CD14-positive monocyte (primary cell): ENCODE measurements at places on chromosomes 12 and 14. TPM values are rescaled to one million over a fixed set of nuclear protein-coding genes. Genes with fewer than 3 reads are reported as not detected.

FLVCR2 gene
- polyA plus RNA-seq, result 36.6 TPM

G2E3 gene
- polyA plus RNA-seq, result 12.1 TPM

OAS3 gene
- polyA plus RNA-seq, result 22.0 TPM

GPD1 gene
- polyA plus RNA-seq, result not detected

SLC4A8 gene
- 1.9 TPM for polyA plus RNA-seq

ARL1 gene
- polyA plus RNA-seq, result 34.8 TPM

PMEL gene
- 0.54 TPM for polyA plus RNA-seq

OR2AP1 gene
- polyA plus RNA-seq, result not detected

TTC8 gene
- polyA plus RNA-seq, result 3.7 TPM

ESYT1 gene
- polyA plus RNA-seq, result 73.1 and 74.6 TPM in 2 replicates

OR6C74 gene
- not detected for polyA plus RNA-seq

FOXN4 gene
- polyA plus RNA-seq, result not detected

DHRS2 gene
- polyA plus RNA-seq, result not detected

VRTN gene
- not detected in 2 replicates for polyA plus RNA-seq

GUCY2C gene
- polyA plus RNA-seq, result 0.04 TPM in 1 of 2 replicates, not detected in the other

DTX1 gene
- 0.04 TPM for polyA plus RNA-seq

KRT3 gene
- polyA plus RNA-seq, result not detected in 2 replicates

TMEM179 gene
- polyA plus RNA-seq, result not detected

ERH gene
- polyA plus RNA-seq, result 67.0 TPM

GLIPR1L2 gene
- polyA plus RNA-seq, result 0.06 and 0.11 TPM in 2 replicates

HSPB8 gene
- polyA plus RNA-seq, result not detected

RPL36AL gene
- 454 TPM for polyA plus RNA-seq

RNF31 gene
- polyA plus RNA-seq, result 43.0 and 63.2 TPM in 2 replicates

CISTR gene
- polyA plus RNA-seq, result not detected

RERGL gene
- polyA plus RNA-seq, result not detected

MSI1 gene
- not detected for polyA plus RNA-seq

IL23A gene
- 1.0 TPM for polyA plus RNA-seq

TC2N gene
- polyA plus RNA-seq, result 0.01 TPM in 1 of 2 replicates, not detected in the other

CYP27B1 gene
- polyA plus RNA-seq, result 0.48 and 0.81 TPM in 2 replicates

OVCH1 gene
- 0.03 TPM in 1 of 2 replicates, not detected in the other for polyA plus RNA-seq

C12orf54 gene
- polyA plus RNA-seq, result not detected in 2 replicates

TMEM229B gene
- 18.7 TPM for polyA plus RNA-seq

MYF6 gene
- polyA plus RNA-seq, result not detected

CAPZA3 gene
- not detected in 2 replicates for polyA plus RNA-seq

AICDA gene
- polyA plus RNA-seq, result 0.15 TPM

HOXC12 gene
- not detected for polyA plus RNA-seq

CELA1 gene
- 3.0 TPM for polyA plus RNA-seq

TCL1B gene
- polyA plus RNA-seq, result not detected

TAS2R8 gene
- polyA plus RNA-seq, result not detected in 2 replicates

PTPRR gene
- polyA plus RNA-seq, result not detected

SYCP3 gene
- polyA plus RNA-seq, result not detected

PTPRB gene
- polyA plus RNA-seq, result not detected

FRS2 gene
- polyA plus RNA-seq, result 7.4 and 13.0 TPM in 2 replicates

SRSF5 gene
- 253 and 554 TPM in 2 replicates for polyA plus RNA-seq

RND1 gene
- 0.40 TPM for polyA plus RNA-seq

DEPDC4 gene
- polyA plus RNA-seq, result 0.25 TPM

CCDC196 gene
- not detected in 2 replicates for polyA plus RNA-seq

SALL2 gene
- not detected in 2 replicates for polyA plus RNA-seq

CLEC9A gene
- polyA plus RNA-seq, result not detected

P2RX2 gene
- not detected for polyA plus RNA-seq

STAC3 gene
- polyA plus RNA-seq, result 26.8 and 32.1 TPM in 2 replicates

MUCL1 gene
- not detected in 2 replicates for polyA plus RNA-seq

TMPRSS12 gene
- not detected for polyA plus RNA-seq

PLEK2 gene
- polyA plus RNA-seq, result not detected
